ENCODE measurements at places on chromosomes 16 and 17.

- no peak for DNase-seq
Measured at GRCh38 chr16:19522760-19523159, 862 bp upstream of the GDE1 start.

GRCh38 chr16:1073566-1074378, 1.2 kb downstream of the SSTR5 start:
- DNase-seq: no peak

DNA sequence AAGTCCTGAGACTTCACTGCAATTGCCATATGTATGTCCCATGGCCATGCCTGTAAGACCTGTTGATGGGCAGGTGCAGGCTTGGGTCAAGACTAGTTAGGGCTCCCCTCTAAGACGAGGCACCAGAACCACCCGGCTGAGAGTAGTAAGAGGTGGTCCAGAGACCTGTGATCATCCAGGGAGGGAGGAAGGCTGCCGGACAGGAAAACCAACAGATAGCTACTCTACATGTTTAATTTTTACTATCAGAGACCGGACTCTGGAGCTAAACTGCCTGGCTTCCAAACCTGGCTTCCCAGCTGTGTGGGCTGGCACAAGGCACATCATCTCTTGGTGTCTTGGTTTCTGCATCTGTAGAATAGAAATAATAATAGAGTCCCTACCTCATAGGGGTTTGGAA, 73.0 kb downstream of the ERCC4 start:
- no peak for DNase-seq

- no peak for DNase-seq
Measured at GRCh38 chr16:47627085-47627639, 166.0 kb downstream of the PHKB start.

- no peak for DNase-seq
Measured at GRCh38 chr16:23651943-23652468, 10.7 kb downstream of the DCTN5 start.

- peak; percentile 57 for DNase-seq
Measured at GRCh38 chr16:57628008-57628781, at the start of gene ADGRG1. TSS of gene ADGRG1 (plus strand) at chr16:57628630. CDS start at chr16:57650288, 21,658 bp downstream.

DNA sequence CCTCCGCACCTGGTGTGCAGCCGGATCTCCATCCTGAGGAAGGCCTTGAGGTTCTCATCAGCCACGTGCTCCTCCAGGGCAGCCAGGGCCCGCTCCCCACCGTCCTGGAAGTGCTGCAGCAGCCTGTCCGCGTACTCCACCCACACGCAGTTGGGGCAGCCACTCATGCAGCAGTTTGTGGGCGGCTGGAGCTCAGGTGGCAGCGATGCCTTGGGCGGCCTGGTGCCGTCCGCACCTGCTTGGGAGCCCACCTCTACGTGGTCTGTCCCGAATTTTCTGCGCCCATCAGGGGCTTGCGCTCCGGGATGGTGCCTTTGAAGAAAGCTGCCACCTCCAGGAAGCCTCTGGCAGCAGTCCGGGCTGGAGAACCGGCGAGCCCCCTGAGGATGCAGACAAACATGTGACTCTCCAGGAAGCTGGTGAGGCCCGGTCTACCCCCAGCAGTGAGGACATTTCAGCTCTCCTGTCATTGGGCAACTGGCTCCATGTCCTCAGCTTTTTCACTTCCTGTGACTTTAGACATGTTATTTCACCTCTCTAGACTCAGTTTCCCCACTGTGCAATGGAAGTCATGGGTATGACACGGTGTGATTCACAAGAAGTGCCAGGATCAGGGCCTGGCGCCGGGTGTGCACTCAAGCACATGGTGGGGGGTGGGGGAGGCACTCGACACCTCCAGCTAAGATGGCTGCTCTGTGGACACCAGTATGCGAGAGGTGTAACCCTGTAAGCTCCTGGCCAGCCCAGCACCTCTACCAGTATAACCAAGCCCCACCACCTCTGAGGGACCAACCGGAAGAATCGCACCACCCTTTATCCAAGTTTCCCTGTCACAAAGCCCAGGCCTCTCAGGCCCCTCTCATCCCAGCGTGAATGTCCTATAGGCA, 957 bp downstream of the OXLD1 start:
- DNase-seq: peak; percentile 63

- no peak for DNase-seq
Measured at GRCh38 chr17:61330174-61331150, 69.2 kb upstream of the TBX2 start.

DNA sequence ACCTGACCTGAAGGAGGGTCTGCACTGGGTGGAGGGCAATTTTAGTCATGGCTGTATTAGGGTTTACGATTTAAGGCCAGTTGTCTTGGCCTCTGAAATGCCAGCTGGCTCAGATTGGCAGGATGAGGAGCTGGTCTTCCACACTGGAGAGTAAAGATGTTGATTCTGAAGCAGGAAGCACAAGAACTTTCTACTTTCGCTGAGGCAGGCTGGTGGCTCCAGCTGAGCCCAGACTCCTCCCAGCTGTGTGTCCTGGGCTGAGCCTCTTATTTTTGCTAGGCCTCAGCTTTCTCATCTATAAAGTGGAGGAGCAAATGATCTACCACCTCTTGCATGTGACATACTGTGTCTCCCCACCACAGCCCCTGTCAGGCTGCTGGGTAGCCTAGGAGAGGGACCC, 74.4 kb downstream of the MRM1 start:
- DNase-seq: no peak

DNA sequence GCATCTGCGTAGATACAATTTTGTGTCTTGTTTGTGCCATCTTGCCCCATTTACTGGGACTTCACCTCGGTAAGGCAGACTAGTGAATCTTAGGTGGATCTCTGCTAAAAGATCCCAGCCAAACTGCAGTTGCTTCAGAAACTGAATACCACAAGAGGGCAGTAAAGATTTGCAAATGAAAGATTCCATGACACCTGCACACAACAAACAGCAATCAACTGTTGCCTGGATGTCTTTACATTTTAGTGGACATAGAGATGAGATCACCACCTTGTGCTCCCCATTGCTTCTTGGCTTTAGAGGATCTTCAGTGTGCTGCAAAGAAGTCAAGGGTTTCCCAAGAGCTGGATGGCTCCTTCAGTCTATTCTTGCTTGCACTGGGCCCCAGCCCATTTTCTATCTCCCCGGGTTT, 119.2 kb upstream of the CACNG5 start:
- no peak for DNase-seq

GRCh38 chr17:28904800-28905199, 1.9 kb upstream of the DHRS13 start:
- no peak for DNase-seq

DNA sequence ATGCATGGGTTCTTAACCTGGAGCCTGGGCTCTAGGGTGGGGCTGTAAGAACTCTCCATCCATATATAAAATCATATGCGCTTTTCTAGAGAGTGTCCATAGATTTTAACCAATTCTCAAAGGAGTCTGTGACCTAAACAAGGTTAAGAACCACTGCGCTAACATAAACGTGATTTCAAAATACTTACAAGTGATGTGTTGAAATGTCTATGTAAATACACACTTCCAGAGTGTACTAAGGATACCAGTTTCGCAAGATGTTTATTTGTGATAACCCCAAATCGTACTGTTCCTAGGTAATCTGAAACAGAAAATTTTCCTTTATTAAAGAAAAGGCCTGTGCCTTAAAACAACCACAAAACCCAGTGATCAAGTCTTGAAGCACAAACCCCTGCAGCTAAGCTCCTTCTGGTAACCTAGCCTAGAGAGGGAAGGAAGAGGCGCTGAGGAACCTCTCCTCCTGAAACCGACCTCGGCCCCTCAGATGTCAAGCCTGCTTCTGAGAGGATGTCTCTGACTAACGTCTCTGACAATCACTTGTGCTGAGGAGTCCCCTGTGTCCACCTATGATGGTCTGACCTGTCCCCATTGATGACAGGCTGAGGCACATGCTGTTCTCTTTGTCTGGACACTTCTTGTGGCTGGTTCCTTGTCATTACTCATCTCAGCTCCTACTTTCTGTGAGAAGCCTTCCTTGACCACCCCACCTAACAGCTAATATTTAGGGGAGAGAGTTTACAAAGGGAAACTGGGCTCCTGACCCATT, 32.2 kb downstream of the SNN start:
- no peak for DNase-seq

DNA sequence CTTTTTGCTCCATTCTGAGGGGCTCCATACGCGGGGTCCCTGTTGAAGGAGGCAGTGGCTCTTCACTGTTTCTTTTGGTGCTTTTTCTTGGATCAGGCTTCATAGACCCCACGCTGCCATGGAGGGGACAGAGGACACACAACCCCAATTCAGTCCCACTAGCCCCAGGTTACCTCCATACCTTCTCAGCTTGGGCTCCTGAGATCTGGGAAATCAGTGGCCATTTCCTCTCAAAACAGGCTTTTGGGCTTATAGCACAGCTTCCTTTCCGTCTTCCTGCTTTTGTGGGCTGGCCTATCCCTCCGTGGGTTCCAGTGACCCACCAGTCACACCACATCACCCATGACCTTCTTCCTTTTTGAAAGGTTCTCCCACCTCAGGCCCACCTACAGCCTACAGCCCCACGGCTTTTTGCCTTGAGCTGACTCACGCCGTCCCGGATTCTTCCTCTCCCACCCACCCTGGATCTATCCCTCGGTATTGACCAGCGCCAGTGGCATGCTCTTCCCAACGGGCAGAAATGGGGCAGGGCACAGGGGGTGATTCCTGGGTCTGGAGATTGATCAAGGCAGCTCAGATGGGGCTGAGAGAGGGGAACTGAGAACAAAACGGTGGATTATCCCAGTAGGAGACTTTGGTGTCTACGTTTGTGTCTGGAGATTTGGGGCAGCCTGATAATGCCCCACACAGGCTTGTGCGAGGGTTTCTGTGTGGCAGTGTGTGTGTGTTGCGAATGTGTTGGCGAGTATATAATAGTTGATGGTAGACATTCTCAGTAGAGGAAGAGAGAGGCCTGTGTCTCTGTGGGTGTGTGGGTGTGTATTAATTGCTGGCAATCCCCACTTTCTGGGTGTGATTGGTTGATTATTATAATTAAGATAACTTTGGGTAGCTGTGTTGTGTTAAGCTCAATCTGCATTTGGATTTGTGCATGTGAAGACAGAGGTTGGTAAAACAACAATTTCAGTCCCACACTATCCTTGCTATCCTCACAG, 3.8 kb downstream of the TBX21 start:
- DNase-seq: peak; percentile 15

DNA sequence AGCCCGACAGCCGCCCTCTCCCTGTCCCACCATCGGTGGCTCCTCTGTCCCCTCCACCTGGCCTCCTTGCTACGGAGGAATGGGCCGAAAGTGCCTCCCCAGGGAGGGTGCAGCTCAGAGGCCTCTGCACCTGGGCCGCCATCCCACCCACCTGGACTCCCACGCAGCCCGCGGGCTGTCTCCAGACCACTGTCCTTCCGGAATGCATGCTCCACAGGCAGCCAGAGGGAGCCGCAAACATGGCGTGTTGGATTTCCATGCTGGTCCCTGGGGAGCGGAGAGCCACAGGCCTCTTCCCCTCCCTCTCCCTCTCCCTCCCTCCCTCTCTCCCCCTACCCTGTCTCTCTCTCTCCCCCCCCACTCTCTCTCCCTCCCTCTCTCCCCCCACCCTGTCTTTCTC, 3.0 kb downstream of the SSTR5 start:
- DNase-seq: no peak

GRCh38 chr17:50947782-50948543, 81.8 kb upstream of the TOB1 start:
- DNase-seq: no peak

- DNase-seq: no peak
Measured at GRCh38 chr16:87971933-87972332, 20.7 kb downstream of the BANP start.

GRCh38 chr17:77320485-77321256, 179.9 kb downstream of the SEC14L1 start:
- DNase-seq: no peak

DNA sequence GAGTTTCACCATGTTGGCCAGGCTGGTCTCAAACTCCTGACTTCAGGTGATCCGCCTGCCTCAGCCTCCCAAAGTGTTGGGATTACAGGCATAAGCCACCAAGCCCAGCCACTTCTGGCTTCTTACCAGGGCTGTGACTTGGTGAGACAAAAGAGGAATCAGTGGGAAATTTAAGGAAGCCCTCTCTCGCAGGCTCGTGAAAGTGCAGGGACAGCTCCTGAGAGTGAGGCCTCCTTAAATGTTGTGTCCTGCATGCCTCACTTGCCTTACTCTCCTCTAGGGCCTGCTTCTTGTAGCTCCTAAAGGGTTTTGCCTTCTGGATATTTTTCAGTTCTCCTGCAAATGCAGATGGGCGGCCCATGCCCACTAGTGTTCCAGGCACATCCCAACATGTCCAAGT, 5.2 kb downstream of the AHSP start:
- no peak for DNase-seq

DNA sequence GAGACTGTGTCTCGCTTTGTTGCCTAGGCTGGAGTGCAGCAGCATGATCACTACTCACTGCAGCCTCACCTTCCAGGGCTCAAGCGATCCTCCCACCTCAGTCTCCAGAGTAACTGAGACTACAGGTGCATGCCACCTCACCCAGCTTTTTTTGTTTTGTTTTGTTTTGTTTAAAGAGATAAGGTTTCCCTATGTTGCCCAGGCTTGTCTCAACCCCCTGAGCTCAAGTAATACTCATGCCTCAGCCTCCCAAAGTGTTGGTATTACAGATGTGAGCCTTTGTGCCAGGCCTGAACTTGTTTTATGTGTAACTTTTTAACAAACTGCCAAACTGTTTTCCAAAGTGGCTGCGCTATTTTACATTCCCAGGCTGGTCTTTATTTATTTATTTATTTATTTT, 41.8 kb upstream of the NUDT7 start:
- no peak for DNase-seq

- DNase-seq: no peak
Measured at GRCh38 chr17:41522301-41523224, 3.9 kb upstream of the KRT15 start.

DNA sequence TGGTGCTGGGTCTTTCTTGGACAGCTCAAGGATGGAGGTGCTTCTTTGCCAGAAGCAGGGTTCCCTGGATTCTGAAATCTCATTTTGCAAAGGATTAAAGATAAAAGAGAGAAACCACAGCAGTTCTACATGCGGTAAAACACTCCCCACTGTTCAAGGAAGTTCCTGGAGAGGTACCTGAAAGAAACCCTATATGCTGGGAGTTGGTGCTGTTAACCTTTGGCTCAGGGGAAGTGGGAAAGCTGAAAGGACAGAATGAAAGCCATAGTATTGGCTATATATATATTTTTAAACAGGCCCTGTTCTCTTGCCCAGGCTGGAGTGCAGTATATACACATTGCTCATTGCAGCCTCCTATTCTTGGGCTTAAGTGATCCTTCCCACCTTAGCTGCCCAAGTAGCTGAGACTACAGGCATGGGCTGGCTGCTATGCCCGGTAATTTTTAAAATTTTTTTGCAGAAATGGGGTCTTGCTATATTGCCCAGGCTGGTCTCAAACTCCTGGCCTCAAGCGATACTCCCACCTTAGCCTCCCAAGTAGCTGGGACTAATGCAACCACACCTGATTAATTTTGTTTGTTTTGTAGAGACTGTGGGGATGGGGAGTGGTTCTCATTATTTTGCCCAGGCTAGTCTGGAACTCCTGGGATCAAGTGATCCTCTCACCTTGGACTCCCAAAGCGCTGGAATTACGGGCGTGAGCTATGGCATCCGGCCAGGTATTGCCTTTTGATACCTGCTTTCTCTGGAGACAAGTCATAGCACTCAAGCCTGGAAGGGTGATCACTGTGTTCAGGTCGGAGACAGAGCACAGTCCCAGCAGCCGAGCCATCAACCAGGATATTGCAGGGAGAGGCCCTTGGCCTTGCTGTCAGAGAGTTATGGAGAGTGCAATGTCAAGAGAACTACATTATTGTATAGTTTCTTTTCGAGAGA, 55.2 kb downstream of the MSI2 start:
- no peak for DNase-seq

GRCh38 chr16:84207879-84208278, 16.9 kb downstream of the ADAD2 start:
- no peak for DNase-seq

- DNase-seq: peak; percentile 82
Measured at GRCh38 chr16:88743693-88744576, 37.6 kb downstream of the CTU2 start.

GRCh38 chr16:29775742-29776408, 2.2 kb upstream of the ZG16 start:
- no peak for DNase-seq
